ENCODE measurements at places on chromosomes 1 and 21.

DNA sequence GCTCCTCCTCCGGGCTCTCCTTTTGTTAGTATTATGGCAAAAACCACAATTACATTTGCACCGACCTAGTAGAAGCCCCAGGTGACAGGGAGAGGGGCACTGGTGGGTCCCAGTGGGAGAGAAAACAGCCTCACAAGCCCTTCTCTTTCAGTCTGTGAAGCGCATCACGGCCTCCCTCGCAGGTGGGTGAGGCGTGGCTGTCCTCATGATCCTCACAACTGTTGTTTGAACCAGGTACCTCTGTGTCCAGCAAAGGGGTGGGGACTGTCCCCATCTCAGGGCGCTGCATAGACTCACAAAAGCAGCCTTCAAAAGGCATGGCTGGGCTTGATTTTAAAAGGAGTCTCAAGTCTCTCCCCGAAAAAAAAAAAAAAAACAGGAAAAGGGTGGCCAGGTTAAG, 7.9 kb upstream of the C2CD2 start:
- DNase-seq = no peak

- no peak for DNase-seq
Observed at GRCh38 chr1:221635305-221635704, 106.6 kb downstream of the DUSP10 start.

DNA sequence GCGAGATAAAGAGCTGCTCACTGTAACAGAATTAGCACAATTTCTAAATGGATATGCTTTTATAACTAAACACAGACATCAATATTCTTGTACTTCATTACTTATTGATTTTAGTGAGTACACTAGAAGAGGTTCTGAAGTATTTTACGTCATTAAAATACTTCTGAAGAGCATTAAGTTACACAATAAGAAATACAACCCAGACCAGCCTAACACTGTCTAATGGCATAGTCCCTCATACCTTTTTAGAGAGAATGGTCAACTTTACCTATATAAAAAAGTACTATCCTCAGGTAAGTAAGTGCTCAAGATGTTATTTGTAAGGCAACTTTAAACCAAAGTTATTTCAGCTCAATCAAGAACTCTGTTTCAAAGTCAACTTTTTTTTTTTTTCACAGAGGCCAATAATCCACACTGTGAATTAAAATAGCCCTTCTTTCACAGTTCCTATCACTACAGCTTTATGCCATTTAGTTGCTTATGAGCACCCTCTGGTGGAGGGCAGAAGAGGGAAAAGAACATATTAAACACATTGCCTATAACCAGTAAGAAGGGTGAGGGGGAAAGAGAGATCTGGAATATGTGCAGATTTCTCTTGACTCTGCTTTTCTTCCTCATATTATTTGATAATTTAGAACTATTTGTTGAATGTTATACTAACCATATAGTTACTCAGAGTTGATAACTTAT, 182.1 kb upstream of the DMRTA2 start:
- peak; percentile 46 for DNase-seq

- DNase-seq = no peak
Observed at GRCh38 chr1:61284248-61284854, 202.0 kb downstream of the NFIA start.
